ENCODE measurements at places on chromosomes 6 and 20.
A peak's percentile ranks its signal among the peaks of the same experiment; 100 is the strongest.

- DNase-seq = no peak
Observed at GRCh38 chr6:148398244-148398643, 55.6 kb downstream of the SASH1 start.

DNA sequence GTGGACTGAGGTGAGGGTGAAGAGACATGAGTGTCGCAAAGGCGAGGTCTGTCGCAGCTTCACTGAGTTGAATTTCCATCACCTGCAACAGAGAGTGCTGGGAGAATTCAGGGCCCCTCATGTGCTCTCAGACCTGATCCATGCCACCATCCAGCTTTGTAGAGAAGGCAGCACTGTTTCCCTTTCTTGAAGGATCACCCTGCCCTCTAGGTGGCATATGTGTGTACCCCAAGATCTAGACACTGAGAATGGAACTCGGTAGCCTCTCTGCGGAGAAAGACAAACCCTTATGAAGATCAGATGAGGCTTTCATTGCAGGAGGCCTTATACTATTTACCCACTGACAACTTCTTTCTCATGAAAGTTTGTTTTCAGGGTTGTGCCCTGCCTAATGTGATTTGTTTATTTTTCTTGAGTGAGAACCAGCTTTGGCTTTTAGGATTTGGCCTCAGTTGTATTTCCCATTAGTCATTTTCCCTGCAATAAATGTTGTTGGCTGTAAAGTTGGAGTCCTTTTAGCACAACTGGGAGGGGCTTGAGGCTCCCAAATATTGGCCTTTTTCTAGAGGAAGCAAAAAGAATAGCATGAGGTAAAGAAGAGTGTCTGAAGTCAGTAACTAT is 811.3 kb downstream of the DHX35 start:
- no peak for DNase-seq

- DNase-seq = no peak
Observed at GRCh38 chr20:32971703-32972161, 32.5 kb downstream of the SUN5 start.

DNA sequence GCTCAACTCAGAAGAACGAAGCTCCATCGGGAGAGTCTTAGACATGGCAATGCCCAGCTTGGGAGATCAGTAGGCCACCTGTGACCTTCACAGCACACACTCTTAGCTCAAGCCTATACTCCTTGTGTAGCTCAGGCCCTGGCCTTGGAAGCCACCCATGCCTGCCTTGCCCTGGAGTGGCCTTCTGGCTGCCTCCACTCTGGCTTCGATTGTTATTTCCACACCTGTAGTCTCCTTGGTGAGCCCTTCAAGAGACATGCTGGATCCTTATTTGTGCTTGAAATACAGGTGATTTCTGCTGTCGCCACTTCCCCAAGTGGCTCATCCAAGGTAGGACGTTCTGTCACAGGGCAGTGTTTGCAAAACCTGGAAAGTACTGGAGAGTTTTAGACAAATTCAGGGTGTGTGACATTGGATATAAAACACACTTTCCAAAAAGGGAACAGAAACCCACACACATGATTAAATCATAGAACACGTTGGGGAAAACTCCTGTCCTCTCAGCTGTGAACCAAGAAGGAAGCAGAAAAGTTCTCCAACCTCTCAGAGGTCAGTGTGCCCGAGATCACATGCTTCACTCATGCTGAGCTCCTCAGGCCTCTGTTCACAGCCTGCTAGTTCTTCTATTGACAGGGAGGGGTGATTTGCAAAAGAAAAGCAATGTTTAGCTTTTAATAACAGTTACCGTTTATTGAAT is 391.8 kb downstream of the CDC5L start:
- no peak for DNase-seq

- DNase-seq = peak; percentile 25
Observed at GRCh38 chr6:53287336-53288225, 61.2 kb downstream of the ELOVL5 start.

DNA sequence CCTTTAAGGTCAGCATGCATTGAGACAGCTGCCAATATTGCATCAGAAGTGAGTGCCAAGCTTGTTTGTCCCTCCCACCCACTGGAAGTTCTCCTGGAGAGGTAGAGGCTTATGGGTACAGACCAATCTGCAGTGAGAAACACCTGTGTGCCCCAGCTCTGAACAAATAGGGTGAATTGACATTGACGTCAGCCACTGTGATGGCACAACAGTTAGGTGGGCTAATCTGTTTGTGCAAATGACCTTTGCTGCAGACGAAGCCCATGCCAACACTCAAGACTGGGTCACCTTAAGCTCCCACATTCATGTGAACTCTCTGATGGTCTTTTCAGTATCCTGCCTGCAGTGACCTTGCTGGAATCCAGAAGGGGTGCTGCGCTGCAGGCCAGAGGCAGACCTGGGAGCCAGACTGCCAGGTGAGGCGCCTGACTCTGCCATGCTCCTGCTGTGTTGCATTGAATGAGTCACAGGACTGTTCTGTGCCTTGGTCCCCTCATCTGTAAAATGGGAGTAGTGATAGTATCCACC is 99.9 kb downstream of the ALDH8A1 start:
- DNase-seq = no peak

GRCh38 chr6:124676033-124676432 is 286.2 kb upstream of the RNF217 start:
- no peak for DNase-seq

- no peak for DNase-seq
Observed at GRCh38 chr6:118649918-118650581, 1.3 kb downstream of the CEP85L start.

DNA sequence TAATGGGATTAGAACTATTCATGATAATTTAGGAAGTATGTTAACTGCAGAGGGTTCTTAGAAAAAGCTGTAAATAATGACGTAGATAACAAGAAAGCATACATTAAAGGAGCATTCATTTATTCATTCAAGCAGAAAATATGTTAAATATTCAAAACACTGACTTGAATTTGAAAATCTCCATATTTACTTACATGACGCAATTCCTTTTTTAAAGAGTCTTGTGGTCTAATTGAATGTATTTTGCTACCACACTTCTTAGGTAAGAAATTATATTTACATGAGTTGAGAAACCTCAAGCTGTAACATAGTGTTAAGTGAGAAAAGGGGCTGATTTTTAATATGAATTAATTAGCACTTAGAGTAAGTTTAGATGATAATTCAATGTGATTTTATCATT is 38.9 kb upstream of the NKAIN2 start:
- DNase-seq = no peak

GRCh38 chr6:136989571-136990241 is 55.1 kb downstream of the IL20RA start:
- peak; percentile 84 for DNase-seq

GRCh38 chr6:147508866-147509608 is 547 bp downstream of the SAMD5 start:
- DNase-seq = no peak

- DNase-seq = no peak
Observed at GRCh38 chr6:99364026-99364425, 14.6 kb upstream of the FAXC start.

GRCh38 chr6:24019393-24019792 is 106.6 kb upstream of the NRSN1 start:
- no peak for DNase-seq

DNA sequence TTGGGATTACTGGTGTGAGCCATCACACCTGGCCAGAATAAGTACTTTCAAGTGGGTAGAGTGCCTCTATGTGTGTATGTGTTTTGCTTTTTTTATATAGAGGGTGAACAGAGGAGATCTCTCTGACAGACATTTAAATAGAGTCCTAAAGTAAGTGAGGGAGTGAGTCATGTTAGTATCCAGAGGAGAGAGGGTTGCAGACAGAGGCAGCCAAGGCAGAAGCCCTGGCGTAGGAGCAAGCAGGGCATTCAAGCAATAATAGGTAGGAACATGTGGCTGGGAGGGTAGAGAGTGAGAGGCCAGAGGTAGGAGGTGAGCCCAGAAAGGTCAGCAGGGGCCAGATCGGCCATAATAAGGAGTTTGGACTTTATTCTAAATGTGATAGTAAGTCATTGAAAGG is 48.9 kb downstream of the PHF20 start:
- DNase-seq = no peak

DNA sequence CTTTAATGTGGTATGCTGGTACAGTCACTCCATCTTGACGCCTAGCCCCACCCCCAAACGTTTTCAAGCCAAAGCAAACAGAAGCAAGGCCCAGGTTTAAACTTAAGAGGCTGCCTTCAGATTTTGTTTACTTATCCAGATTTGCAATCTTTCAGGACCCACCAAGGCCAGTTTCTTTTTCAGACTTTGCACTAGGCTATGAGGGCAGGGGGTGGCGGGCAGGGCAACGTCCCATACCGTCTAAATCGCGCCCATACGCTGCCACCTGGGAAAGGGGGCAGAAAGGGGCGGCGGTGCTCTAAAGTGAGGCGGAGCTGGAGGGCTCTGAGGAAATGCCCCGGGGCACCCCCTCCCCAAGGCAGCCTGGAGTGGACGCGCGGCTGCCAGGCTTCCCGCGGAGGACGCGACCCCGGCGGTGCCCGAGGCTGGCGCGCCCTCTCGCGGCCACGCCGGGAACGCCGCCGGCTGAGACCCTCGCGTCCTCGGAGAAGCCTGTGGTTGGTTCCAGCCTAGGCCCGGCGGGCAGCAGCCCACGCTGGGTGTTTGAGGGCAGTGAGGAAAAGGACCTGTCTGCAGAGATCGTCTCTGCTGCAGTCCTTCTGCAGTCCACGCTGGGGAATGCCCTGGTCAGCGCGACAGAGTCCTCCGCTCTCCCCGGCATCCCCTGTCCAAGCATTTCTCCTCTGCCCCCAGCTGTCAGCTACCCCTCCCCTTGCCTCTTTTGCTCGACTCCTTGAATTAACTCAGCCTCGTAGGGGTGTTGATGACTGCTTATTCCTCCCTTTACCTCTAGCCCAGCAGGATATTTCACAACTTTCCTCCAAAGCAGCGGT is 129.2 kb upstream of the PRND start:
- DNase-seq = peak; percentile 82

DNA sequence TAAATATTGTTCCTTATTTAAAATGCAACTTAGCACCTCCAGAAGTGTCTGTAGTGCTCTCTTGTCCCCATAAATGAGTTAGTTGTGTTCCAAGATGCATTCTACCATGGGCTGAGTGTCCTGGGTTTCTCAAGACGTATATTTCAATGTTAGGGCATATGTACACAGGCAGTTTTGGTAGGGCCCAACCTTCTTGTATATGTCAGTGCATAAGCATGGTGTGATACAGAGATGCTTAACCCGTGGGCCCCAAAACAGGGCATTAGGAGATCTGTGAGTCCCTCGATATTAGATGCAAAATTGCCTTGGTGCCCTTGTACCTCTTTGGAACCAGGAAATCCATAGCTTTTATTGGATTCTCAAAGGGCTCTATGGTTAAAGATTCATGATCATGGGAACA is 91.5 kb upstream of the HIVEP1 start:
- DNase-seq = no peak

- no peak for DNase-seq
Observed at GRCh38 chr6:19690325-19691075, 146.7 kb upstream of the ID4 start.

- peak; percentile 61 for DNase-seq
Observed at GRCh38 chr6:168538892-168539811, 98.2 kb downstream of the SMOC2 start.

GRCh38 chr6:34027445-34027936 is 118.4 kb downstream of the GRM4 start:
- DNase-seq = no peak

DNA sequence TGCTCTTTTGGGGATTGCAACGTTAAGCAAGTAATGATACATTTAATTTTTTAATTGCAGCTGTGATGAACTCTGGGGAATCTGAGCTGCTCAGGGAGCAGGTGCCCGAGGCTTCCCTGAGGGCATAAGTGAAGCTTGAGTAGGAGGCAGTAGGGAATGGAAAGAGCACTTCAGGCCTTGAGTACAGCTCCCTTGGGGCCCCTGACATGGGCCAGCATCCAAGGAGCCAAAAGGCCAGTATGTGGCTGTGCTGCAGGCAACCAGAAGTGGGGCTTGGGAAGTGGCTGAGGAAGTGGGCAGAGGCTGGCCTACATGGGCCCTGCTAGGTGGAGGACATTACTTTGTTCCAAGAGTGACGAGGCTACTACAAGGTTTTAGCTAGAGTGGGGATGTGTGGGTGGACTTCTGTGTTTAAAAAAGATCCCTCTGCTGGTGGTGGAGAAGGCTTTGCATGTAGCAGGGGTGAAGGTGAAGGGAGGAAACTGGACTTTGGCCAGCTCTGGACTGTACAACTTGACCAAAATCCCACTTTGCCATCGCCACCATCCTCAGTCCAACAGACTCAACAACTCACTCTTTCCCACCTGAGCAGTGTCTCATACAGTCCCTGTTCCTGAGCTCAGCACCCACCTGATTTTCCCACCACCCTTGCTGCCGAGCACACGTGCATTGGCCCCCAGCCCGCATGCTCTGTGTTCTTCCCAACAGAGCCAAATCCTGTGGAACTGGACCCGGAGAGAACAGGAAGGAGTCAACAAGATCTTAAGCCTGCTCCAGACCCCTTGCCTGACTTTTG is 10.9 kb upstream of the ZNF831 start:
- DNase-seq = no peak

DNA sequence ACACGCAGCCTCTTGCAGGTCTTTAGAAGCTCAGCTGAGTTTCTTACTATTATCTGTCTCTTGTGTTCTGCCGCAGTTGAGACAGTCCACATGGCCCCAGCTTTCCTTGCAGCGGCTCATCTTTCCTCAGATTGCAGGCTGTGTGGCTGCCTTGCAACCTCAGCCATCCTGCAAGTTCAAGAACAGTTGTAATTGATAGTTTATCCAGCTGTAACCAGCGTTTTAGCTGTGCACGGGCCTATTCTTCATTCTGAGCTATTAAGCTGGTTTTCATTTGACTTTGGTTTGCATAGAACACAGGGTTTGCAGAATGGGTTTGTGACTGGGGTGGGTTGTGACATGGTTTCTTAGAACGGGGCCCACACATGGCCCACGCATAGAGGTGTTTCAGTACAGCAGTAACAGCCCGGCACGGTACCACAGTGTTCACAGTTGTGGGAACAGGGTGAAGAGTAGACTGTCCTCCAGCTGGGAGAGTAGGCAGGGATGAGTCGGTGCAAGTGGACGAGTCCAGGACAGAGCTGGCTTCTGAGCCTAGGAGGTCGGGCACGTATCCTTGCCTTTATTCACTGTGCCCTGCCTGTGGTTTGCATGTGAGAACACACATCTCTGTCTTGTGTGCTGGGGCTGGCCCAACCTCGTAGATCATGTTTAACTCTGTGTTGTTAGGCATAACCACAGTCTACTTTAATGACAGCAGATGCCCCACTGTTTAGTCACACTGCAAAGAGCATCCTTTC is 89.2 kb downstream of the RPP40 start:
- DNase-seq = no peak

GRCh38 chr6:111973118-111973761 is 80.7 kb upstream of the CCN6 start:
- no peak for DNase-seq

DNA sequence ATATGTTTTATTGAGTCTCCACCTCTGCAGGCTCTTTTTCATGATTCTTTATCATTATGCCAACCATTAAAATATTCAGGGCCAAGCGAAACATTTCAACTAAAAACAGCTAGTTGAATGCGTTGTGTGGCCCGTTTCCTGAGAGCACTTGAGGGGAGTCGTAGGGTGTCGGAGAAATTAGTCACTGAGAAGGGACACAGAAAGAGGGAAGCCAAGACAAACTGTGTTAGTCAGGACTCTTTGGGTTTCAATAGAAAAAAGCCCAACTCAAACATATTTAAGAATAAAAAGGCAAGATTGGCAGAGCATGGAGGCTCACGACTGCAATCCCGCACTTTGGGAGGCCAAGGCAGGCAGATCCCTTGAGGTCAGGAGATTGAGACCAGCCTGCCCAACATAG is 58.9 kb downstream of the MAFB start:
- no peak for DNase-seq
